Iris pigment epithelial cell (primary cell): ENCODE measurements at places on chromosomes 16 and 17.

GRCh38 chr17:5510771-5511170 is 24.4 kb downstream of the MIS12 start:
- DNase-seq = no peak

DNA sequence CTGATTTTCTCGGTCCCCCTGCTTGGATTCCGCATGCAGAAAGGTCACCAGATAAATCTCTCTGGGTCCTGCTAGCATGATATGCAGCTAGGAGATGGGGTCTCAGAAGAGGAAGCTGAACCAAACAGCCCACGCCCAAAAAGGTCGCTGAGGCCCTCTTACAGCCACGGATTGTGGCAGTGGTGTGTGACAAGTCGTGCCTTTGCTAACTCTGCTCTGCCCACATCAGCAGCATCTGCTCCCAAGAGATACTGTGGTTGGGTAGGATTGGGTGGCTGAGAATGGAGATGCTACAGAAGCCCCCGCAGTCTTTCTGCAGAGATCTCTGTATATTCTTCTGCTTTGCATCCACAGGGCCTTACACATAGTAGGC is 15.2 kb upstream of the SKAP1 start:
- DNase-seq = no peak

- DNase-seq = peak; percentile 21
Measured at GRCh38 chr16:72013389-72013788, 4.8 kb downstream of the DHODH start.

GRCh38 chr16:89911375-89911774 is 7.3 kb upstream of the MC1R start:
- no peak for DNase-seq

GRCh38 chr16:88381820-88382451 is 823 bp upstream of the ZNF469 start:
- DNase-seq = no peak

DNA sequence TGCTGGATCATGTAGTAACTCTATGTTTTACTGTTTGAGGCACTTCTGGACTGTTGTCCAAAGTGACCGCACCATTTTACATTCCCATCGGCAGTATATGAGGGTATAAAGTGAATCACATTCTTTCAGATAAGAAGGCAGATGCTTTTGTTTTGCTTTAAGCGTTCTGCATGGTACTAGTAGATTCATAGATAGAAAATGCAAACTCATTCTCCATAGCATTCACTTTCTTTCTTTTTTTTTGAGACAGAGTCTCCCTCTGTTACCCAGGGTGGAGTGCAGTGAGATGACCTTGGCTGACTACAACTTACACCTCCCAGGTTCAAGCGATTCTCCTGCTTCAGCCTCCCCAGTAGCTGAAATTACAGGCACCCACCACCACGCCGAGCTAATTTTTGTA is 40.4 kb downstream of the TANGO6 start:
- DNase-seq = no peak

DNA sequence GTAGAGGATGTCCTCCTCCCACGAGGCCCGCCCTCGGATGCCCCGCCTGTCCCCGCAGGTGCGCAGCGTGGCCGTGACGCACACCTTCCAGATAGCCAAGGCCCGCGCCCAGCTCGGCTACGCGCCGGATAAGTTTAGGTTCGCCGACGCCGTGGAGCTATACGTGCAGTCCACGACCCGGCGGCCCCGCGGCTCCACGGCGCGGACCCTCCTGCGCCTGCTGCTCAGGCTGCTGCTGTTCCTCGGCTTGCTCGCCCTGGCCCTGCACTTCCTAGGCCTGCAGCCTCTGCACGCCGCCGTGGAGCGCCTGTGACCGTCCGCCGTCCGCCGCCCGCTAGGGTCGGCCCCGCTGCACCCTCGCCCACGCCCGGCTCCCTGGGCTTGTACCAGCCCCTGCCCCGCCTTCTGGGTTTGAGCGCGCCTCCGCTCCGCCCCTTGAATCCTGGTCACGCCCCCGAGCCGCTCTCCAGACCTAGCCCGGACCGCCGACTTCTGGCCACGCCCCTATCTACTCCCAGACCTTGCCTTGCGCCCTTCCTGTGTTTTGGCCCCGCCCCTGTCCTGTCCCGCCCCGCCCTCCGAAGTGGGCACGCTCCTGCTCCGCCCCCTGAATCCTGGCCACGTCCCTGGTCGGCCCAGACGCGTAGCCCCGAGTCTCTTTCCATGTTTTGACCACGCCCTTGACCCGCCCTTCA is 15.8 kb upstream of the EEF2K start:
- DNase-seq = peak; percentile 99

DNA sequence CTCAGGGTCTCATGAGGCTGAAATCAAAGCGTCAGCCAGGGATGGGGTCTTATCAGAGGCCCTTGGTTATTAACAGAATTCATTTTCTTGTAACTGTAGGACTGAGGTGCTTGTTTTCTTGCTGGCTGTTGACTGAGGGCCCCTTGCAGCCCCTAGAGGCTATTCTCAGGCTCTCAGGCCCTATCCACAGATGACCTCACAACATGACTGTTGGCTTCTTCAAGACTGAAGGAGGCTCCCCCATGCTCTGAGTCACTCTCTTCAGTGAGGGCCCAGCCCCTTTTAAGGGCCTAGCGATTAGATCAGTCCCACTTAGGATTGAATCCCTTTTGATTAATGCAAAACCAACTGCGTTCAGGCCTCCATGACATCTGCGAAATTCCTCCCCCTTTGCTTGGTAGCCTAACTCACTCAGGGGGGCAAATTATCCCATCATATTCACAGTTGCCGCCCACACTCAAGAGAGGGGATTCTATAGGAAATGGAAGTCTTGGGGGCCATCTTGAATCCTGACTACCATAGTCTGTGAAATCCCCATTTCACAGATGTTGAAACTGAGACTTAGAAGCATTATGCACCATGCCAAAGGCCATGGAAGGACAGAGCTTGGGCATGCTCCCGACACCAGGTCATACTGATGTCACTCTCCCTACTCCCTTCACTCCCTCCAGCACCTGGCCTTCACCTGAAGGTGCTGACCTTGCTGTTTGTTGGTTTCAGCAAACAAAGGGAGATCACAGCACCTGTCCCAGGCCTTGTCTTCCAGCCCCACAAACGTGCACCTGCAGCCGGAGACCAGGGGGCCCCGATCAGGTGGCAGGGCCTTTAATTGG is 592.3 kb downstream of the MAF start:
- DNase-seq = no peak

- no peak for DNase-seq
Measured at GRCh38 chr16:70455910-70456309, 1.5 kb downstream of the FCSK start.

GRCh38 chr16:27761816-27762215 is 211.9 kb downstream of the KATNIP start:
- DNase-seq = peak; percentile 29

DNA sequence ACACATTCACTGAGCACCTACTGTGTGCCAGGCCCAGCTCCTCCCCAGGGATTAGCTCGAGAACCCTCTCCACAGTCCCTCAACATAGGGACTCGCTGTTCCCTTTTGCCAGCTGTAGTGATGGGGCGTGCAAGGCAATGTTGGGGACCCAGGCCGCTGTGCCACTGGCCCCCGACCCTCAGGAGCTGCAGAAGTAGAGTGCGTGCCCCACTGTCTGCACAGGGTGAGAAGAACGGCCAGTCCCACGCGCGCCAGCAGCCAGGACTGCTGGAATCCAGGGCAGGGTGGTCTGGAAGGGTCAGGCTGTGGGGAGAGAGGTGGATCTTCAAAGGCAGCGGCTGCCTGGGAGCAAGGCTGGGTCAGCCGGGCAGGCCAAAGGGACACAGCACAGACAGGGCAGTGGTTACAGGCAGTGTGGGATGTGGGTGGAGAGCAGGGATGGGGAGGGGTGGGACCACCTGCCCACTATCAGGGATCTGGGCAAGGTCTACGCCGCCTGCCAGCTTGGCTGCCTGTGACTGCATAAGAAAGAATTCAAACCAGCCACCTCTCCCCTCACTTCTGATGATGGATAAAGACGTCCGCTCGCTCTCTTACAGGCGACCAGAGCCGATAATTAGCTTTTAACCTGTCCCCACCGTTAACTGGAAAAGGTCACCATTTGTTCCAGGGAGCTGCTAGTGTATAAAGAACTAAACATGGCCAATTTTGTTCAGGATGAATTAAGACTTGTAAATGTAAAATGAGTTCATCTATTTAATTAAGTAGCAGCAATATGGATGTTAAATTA is 86.7 kb upstream of the GSE1 start:
- no peak for DNase-seq

DNA sequence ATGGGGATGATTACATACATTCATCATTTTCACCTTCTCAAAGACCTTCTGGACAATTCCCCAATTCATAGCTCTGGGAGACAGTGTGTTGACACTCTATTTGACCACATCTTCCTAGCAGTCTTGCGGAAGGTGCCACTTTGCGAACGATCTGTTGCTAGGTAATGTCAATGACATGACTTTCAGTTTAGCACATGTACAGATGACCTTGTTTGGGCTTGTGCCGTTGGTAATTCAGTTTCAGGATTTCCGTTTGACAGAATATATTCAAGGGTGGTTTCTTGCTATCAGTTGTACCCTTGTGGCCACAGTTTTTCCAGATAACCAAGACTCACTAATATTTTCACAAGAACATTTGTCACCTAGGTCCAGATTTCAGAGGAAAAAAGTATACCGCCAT is 478.2 kb downstream of the WWOX start:
- DNase-seq = no peak

GRCh38 chr17:35291802-35292201 is 48.9 kb downstream of the SLFN5 start:
- DNase-seq = peak; percentile 91

GRCh38 chr17:60301649-60302048 is 90.3 kb downstream of the USP32 start:
- no peak for DNase-seq

DNA sequence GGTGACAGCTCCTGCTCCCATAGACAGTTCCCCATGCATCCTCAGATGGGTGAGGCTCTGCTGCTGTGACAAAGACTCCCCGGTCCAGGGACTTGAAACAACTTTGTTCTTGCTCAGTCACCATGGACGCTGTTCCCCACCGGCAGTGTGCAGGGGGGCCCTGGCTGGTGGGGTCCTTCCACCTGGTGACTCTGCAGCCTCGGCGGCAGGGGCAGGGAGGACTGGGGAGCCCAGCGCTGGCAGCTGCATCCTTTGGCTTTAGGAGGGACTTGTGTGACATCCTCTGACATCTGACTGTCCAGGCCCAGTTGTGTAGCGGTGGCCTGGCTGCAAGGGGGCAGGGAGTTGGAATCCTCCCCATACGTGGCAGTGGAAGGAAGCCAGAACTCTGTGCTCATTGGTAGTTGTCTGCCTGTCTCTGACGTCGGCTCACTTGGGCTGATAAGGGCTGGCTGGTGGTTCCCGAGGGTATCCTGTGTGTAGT is 107.3 kb downstream of the CMIP start:
- DNase-seq = peak; percentile 75

- no peak for DNase-seq
Measured at GRCh38 chr17:79633993-79634813, 23.4 kb upstream of the RBFOX3 start.

DNA sequence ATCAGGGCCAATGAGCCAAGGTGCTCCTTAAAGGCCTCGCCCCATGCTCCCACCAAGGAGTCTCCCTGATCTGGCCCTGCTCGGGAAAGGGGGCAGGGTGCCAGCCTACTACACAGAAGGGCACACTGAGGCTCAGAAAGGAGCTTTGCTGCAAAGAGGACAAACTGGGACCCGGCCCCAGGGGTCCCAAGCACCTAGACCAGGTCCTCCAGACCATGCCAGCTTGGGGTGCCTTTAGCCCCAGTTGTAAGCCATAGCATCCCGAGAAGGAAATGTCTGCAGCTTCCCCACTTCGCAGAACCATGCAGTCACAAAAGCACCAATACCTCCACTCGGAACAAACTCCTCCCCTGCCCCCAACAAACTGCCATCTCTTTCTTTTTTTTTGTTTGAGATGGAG is 74.8 kb upstream of the CDC42EP4 start:
- DNase-seq = no peak

GRCh38 chr16:63613701-63614100 is 1508.2 kb downstream of the CDH11 start:
- DNase-seq = no peak

GRCh38 chr16:85350973-85351372 is 238.7 kb upstream of the CIBAR2 start:
- peak; percentile 86 for DNase-seq

DNA sequence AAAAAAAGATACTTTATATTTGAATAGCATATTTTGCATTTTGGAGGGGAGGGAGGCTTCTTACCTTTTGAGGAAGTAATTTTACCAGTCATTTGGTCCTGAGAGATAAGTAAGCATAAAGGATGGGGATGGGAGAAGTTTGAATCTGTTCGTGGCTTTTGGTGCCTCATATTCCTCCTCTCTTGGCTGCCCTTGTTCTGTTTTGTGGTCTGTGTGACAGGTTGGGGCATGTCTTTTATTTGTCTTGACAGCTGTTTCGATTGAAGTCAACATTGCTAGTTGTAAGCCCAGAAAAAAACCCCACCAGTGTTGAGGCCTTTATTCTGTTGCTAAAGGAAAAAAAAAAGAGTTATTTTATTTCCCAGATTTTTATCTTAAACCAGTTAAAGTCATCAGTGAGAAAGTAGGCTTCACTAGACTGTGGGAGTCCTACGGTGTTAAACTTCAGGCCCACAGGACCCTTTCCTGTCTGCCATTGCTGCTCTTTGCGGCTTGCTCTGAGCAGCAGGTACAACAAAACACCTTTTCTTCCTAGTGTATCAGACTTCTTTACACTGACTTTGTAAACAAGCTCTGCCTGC is 11.4 kb downstream of the SLC7A6 start:
- DNase-seq = no peak

GRCh38 chr16:89902980-89903379 is 15.7 kb upstream of the MC1R start:
- DNase-seq = no peak

DNA sequence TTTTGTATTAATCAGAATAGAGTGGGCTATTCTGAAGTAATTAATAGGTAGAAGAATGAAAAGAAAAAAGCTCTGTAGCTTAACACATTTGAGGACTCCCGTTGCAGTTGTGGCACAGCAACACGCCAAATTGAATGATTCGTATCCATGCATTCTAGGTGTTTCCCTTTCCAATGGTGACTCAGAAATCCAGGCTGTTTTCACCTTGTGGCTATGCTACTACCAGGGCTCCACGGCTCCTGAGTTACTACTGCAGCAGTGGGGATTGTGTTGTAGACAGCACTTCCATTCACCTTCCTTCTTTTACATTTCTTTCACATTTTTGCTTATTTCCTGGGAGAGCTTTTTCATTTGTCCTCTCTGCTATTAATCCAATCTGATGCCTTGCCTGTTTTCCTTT is 1616.4 kb downstream of the CDH8 start:
- no peak for DNase-seq

DNA sequence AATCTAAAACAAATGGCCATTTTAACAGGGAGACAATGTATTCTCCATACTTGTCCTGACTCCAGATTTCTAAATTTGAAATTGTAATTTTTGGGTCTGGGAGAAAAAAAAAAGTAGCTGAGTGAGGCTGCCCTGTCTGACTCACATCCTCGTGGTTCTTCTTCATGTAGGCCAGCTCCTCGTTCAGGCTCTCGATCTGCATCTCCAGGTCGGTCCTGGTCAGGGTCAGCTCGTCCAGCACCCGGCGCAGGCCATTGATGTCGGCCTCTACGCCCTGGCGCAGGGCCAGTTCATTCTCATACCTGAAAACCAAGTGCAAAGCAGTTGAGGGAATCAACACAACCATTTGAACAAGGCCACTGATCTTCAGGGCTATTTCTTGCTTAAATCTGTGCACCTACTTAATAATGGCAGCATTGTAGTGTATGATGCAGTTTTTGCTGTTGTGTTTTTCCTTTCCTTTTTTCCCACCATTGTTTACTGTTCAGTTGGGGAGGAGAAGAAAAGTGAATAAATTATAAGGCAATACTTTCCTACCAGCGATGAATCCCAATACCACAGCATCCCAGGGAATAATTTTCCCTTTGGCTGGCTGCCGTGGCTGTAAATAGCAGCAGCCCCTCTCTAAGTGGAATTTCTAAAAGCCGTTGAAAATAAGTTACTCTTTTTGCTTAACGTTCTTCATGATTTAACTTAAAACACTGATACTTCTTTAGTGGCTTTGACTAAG is 2.2 kb downstream of the KRT12 start:
- peak; percentile 36 for DNase-seq
